Fibroblast of mammary gland (primary cell): ENCODE measurements at places on chromosomes 7 and 10.

GRCh38 chr10:133052076-133052475 is 35.6 kb upstream of the ADGRA1 start:
- DNase-seq, result no peak

DNA sequence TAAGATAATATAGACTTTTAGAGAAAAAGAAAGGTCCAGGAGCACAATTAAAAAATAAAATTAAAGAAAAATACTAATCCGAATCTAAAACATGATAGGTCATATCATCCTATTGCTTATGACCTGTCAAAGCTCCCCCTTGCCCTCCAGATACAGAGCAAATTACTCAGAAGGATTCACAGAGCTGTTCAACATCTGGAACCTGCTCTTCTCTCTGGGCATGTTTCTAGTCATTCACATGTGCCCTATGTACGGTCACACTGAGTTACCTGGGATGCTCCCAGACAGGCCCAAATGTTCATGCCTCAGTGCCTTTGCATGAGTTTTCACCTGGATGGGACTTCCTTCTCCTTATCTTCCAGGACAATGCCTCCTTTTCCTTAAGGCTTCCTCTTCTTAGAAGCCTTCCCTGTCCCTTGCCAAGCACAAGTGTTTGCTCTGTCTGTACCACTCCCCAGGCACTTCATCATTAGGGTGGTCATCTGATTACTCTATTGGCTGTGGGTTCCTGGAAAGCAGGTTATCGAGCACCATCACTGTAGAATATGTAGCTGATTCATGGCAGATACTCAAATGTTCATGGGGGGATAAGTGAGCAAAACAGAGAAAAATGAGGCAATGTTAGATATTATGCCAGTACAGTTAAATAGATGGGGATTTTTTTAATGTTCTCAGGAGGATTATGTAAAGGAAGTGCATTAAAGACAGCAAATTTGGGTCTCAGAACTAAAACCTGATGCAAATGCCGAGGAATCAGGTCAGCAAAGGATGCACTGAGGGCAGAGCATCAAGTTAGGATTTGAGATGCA is 12.0 kb upstream of the AOAH start:
- DNase-seq, result no peak

GRCh38 chr7:128103498-128104107 is 72.4 kb upstream of the LRRC4 start:
- DNase-seq, result peak; percentile 68

DNA sequence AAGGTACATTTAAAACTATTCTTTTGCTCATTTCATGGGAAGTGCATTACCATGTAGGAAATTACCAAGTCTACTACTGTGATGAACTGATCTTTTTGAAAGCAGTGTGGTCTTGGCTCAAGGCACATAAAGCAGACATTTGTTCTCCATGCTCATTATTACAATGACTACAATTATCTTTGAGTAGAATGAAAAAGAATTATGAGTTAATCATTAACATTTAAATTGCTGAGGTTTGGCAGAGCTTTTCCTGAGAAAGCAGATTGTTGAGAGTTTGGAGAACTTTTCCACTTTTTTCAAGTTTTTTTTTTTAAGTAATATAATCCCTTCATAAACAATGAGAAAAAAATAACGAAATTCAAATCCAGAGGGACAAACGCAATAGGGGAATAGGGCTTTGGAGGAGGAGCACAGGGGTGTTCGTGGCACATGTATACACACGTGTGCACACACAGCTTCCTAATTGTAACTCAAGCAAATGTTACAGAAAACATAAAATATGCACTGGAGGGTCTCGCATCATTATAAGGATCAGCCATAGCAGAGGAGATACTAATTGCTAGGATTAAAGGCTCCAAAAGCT is 8.9 kb upstream of the CUBN start:
- DNase-seq, result no peak

DNA sequence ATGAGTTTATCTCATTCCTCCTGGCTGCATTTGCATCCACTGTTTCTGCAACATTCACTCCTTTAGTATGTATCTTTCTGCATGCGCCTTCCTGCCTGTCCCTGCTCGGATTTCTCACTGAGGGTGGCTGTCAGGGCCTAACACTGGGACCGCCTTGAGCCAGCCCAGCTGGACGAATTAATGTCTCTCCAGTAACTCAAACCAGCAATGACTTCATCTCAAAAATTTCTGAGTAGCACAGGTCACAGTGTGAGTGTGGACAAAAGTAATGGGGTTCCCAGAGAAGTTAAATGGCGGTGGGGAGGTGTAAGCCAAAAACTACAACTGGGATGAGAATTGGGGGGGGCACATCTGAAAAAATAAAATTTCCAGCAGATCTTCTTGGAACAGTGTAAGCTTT is 444.0 kb upstream of the MGMT start:
- no peak for DNase-seq

DNA sequence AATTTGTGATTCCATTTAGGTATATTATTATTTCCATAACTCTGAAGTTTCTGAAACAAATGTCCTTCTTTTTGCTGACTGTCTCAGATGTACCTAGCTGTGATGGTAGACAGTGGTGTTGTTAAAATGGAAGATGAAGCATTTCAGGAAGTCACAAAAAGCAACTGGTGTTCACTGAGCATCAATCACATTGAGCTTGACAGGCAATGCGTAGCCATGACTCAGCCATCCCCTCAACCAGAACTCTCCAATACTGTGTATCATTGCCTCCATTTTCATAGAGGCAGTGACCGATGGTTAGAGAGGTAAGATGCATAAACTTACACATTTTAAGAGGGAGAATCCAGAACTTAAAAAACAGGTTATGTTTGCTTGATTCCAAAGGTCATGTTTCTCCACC is 434.0 kb downstream of the INHBA start:
- DNase-seq, result peak; percentile 14

DNA sequence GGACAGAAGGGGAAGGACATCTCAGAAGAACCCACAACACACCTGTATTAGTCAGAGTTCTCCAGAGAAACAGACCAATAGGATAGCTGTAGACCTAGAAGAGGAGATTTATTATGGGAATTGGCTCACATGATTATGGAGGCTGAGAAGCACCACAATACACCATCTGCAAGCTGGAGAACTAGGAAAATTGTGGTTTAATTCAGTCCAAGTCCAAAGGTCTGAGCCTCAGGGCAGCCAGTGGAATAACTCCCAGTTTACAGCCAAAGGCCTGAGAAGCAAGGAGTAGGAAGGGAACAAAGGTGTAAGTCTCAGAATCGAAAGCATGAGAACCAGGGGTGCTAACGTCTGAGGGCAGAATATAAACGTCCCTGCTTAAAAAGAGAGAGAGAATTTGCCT is 99.6 kb upstream of the AUTS2 start:
- DNase-seq, result no peak

DNA sequence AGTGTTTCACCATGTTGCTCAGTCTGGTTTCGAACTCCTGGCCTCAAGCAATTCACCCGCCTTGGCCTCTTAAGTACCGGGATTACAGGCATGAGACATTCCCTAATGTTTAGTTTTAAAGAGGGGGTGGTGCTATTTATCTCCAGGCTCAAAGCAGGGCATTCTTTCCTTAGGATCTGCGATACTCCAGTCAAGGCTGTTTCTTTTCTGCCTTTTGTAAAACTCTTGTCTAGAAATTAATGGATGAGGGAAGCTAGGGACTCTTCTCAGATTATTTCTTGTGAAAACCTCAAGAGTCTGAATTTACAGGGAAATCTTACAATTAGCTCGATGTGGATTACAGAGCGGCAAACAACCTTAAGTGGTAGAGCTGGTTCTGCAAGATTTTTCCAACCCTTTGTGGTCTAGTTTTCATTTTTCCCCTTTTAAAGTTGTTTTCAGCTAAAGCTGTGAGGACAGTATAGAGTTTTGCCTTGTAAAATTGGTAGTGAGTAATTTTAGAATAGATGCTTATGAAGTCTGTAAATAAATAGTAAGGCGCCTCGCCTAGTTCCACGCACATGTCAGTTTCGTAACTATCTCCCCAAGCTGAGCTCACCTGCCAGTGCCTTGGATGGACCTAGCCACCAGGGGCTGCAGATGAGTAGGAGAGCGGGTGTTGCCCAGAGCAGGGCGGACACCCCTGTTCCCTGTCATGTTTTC is 53.1 kb downstream of the CUX1 start:
- no peak for DNase-seq
